ENCODE measurements at places on chromosomes 5 and 9.

- no peak for DNase-seq
Observed at GRCh38 chr9:38335686-38336085, 56.8 kb upstream of the ALDH1B1 start.

GRCh38 chr9:126501383-126502331 is 112.1 kb upstream of the LMX1B start:
- no peak for DNase-seq

DNA sequence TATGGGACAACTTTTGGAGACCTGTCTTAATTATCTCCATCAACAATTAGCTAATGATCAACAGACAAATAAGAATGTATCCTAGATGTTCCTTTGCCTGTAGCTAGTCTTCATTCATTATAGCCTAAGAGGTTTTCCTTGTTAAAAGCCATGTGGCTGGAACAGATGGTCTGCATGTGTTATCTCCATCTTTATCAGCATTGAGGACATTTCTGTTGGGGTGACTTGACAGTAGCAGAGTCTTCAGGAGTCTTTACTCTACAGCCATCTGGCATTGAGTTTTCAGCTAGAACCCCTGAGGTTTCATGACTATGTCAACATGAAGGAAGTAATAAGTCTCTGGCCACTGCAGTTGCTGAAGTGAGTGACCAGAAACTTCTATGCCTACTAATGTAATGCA is 106.6 kb upstream of the TLE4 start:
- DNase-seq = no peak

GRCh38 chr9:17488662-17489061 is 90.2 kb upstream of the SH3GL2 start:
- DNase-seq = no peak

- DNase-seq = no peak
Observed at GRCh38 chr5:179475208-179475751, 75.1 kb upstream of the RUFY1 start.

GRCh38 chr5:15502208-15502607 is 2.2 kb downstream of the FBXL7 start:
- no peak for DNase-seq

- no peak for DNase-seq
Observed at GRCh38 chr5:168014433-168015123, 276.9 kb upstream of the WWC1 start.

- no peak for DNase-seq
Observed at GRCh38 chr9:89611425-89611824, 6.6 kb downstream of the GADD45G start.

GRCh38 chr5:53512539-53512938 is 32.1 kb downstream of the FST start:
- no peak for DNase-seq

- no peak for DNase-seq
Observed at GRCh38 chr9:77521091-77521490, 127.0 kb downstream of the GNA14 start.

- no peak for DNase-seq
Observed at GRCh38 chr9:96436063-96436455, 13.9 kb upstream of the HABP4 start.

GRCh38 chr5:91311168-91311696 is 71.9 kb downstream of the ARRDC3 start:
- DNase-seq = no peak
